ENCODE measurements at places on chromosomes 11 and 22. TPM values are rescaled to one million over a fixed set of nuclear protein-coding genes. Genes with fewer than 3 reads are reported as not detected.

Gene OR8H3
- not detected for total RNA-seq

Gene IRAG1
- 17.6 TPM for total RNA-seq

Gene OR8A1
- total RNA-seq = not detected

Gene BAD
- total RNA-seq = 56.2 TPM

Data from fibroblast of the aortic adventitia (primary cell).